ENCODE measurements at places on chromosomes 16 and 17.

GRCh38 chr16:85393674-85394451 lies 219.3 kb upstream of the GSE1 start:
- DNase-seq: peak; percentile 52

DNA sequence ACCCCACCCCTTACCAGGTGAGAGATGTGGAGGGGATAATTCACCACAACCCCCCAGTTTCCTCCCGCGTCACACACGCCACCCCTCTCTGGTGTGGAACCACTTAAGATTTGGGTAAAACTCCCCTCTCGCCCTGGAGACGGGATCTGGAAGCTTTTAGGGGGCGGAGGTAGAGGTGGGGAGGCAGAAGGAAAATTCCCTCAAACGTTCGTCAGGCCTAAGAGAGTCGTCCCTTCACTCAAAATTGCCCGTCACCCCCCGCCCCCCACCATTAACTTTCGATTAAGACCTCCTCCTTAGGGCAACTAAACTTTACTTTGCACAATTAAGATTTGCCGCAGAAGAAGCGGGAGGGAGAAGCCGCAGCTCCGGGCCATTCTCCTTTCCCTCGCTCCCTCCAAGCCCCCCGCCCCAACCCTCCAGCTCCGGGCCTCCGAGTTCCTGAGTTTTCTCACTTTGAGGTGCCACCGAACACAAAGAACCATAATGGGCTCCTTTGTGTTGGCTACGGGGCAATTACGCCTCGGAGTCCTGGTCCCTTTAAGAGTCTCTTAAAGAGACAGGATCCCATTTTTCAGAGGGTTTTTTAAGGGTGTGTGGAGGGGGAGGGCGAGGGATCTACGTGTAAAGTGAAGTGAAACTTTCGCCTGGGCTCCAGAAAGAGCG lies 985 bp upstream of the FZD2 start:
- DNase-seq: no peak

GRCh38 chr17:50359998-50360461 lies 13.0 kb downstream of the MRPL27 start:
- DNase-seq: no peak

GRCh38 chr17:75572713-75573539 lies 14.7 kb upstream of the MYO15B start:
- no peak for DNase-seq

GRCh38 chr16:79826732-79827475 lies 226.4 kb upstream of the MAF start:
- no peak for DNase-seq

- peak; percentile 76 for DNase-seq
Observed at GRCh38 chr17:10114931-10115535, 83.4 kb downstream of the GAS7 start.

GRCh38 chr16:1526608-1527555 lies 6.6 kb upstream of the TMEM204 start:
- DNase-seq: no peak

- no peak for DNase-seq
Observed at GRCh38 chr17:17309356-17309755, 6.2 kb downstream of the NT5M start.

DNA sequence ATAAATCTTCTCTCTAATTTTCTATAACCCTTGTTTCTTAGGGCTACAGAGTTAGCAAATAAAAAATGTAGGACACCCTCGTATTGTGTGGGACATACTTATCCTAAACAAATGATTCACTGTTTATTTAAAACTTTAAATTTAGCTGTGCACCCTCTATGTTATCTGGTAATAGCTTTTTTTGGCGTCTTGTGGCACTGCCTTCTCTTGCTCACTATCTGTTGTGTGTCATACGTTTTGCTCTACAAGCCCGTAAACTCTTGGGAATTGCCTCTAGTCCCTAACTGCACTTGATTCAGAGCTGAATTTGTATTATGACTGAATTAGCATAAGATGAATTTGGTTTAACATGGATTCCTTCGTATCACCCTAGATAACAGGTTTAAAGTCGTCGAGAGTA lies 144.3 kb upstream of the MYOCD start:
- no peak for DNase-seq

DNA sequence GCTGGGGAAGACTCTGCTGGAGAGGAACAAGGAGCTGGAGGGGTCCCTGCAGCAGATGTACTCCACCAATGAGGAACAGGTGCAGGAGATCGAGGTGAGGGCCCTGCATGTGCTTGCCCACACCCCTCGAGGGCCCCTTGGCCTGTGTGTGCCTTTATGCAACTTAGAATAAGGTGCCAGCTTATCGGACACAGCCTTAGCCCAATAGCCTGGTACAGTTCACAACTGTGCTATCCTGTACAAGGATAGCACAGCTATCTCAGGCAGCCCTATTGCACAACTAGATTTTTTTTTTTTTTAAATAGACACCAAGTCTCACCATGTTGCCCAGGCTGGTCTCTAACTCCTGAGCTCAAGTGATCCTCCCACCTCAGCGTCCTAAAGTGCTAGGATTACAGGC lies 12.1 kb downstream of the CDR2L start:
- no peak for DNase-seq

All from T-helper 1 cell (primary cell).